ENCODE measurements at places on chromosomes 7 and 10.

GRCh38 chr10:102020938-102021337 is 35.0 kb downstream of the ARMH3 start:
- DNase-seq: no peak

DNA sequence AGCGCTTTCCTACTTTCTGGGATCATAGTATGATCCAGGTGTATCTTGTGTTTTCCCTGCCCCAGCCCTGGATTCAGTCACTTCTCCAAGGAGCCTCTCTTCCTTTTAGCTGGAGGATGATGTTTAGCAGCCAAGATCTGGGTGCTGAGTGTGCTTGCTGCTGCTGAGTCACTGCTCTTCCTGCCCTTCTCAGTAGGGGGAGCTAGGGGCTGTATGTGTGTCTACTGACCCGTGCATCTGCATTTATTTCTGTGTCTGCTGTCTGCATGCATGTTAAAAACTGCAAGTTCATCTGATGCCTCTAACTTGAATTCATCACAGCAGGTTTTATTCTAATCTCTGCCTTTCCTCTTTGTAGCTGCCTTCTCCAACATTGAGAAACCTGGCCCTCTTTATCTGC is 31.6 kb downstream of the MGMT start:
- no peak for DNase-seq

GRCh38 chr7:151286148-151286547 is 37.7 kb upstream of the SMARCD3 start:
- DNase-seq: no peak

- no peak for DNase-seq
Observed at GRCh38 chr7:92747041-92747835, 89.1 kb downstream of the CDK6 start.

DNA sequence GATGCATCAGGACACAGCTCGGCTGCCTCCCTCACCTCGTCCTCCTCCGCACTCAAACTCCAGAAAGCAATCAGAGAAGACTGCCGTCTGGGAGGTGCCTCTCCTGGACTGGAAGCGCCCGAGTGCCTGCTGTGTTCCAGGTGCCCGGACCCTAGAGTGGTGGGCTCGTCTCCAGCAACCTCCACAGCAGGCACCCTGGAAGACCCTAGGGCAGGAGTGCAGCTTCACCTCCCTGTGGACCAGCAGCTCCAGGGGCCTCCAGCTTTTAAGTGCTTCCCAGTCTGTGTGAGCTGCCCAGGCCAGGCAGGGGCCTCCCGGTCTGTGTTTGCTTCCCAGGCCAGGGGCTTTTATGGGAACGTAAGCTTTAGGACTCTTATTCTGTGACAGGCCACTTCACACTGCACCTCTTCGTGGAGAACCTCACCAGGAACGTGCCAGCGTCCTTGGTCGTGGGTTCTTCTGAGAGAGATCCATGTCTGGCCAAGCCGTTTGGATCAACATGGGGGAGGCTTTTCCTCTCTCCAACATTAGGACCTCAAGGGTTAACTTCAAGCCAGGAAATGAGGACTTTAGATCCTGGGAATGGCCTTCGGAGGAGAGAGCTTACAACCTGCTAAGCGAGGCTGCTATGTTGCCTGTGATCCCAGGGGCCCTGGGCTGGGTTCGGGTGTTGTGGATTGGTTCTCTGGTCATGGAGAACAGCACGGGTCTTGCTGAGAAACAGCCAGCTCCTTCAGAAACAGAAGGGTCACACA is 5.9 kb upstream of the PWWP2B start:
- DNase-seq: no peak

- DNase-seq: no peak
Observed at GRCh38 chr10:33145451-33146188, 187.6 kb upstream of the ITGB1 start.

- DNase-seq: no peak
Observed at GRCh38 chr7:31432176-31432575, 81.7 kb upstream of the ITPRID1 start.

Data from CD4-positive, alpha-beta T cell treated with Interleukin-1 beta for 1 hour (primary cell).